HEK293T (cell line): ENCODE measurements at places on chromosomes 6 and 20.

DNA sequence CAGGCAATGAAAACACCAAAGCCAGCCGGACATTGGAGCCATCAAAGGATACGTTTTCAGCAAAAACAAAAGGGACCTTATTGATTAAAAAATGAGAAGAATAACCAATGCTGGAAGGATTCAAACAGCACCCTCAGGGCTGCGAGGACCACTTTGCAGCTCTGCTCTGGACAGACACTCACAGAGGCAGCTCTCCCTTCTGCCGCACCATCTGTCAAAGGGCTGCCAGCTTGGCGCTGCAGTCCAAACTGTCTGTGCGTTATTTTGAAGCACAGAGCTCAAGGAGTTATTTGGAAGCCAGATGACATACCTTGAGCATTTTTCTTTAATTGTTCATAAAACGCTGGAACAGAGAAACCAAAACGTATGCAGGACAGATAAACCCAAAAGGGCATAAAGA lies 85.2 kb downstream of the KIF16B start:
- DNase-seq = no peak

GRCh38 chr6:104540743-104541142 lies 319.0 kb downstream of the HACE1 start:
- no peak for DNase-seq

DNA sequence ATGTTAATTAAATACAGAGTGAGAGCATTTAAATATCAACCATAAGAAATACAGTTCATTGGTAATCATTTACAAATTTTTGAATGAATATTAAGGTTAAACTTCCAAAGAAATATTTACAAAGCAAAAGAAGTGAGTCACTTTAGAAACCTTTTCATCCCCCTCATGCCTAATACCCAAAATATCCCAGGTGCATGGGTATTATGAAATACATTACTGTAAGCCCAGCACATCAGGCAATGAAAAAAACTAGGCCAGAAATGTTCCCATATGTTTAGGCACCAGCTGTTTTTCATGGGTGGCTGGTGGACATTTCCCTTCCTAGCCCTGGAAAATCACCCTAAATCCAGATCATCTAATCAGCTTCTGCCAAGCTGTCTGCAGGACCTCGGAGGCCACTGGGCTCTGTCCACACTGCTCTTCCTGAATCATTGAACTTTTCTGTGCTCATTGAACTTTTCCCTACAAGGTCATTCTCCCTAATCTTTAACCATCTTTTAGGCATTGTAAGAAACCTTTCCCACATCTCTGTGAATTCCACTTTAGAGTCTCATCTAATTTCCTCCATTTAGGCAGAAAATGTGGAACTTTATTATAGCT lies 145.3 kb upstream of the STXBP5 start:
- DNase-seq = no peak

DNA sequence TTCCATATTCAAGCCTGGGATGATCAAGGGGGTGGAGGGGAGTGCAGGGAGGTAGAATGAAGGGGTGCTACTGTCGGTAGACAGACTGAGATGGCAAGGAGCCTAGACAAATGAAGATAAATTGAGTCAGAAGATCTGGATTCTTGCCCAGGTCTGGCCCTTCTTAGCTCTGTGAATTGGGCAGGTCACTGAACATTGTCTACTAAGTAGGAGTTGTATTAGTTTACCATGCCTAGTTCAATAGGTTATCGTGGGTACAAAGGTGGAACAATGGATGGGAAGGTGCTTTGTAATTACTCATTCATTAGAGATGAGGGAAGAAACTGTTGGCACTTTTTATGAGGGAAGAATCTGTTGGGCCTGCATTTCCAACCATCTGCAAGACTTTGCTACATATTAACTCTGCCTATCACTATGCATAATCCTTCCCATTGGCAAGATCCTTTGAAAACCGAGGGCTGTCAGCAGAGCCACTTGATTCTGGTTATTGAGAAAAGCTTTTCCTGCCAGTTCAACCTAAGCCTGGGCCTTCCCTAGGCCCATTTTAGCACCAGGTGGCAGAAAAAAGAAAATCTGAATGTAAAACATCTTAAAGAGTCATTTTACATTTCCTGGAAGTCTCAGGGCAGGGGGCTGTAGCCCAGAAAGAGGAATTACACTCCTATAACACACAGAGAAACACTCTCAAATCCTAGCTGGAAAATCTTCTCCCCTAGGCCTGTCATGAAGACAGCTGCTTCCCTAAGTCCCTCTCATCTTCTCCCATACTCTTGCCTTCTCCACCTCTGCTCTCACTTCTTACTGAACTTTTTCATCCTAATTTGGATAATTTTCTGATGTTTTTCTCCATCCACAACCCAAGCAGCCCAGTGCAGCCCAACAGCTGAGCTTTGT lies 103.5 kb downstream of the CD24 start:
- DNase-seq = no peak

GRCh38 chr6:157186785-157187181 lies 136.5 kb downstream of the TMEM242 start:
- no peak for DNase-seq

DNA sequence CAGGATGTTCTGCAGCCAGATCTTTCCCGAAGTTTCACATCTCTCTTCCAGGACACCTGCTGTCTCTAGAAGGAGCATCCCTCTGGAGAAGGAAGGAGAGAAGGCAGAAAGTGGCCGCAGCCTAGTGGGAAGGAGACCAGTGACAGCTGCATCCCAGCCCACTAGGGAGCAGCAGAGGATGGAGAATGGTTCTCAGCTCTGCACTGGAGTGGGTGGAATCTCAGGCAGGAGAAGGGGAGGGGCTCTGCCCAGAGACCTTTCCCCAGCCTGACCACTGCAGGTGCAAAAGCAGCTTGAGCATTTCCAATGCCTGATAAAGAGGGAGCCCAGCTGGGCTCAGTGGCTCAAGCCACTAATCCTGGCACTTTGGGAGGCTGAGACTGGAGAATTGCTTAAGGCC lies 32.3 kb downstream of the NCR2 start:
- peak; percentile 88 for DNase-seq

- no peak for DNase-seq
These were observed 285.8 kb upstream of the PRND start for GRCh38 chr20:4435671-4436455.

DNA sequence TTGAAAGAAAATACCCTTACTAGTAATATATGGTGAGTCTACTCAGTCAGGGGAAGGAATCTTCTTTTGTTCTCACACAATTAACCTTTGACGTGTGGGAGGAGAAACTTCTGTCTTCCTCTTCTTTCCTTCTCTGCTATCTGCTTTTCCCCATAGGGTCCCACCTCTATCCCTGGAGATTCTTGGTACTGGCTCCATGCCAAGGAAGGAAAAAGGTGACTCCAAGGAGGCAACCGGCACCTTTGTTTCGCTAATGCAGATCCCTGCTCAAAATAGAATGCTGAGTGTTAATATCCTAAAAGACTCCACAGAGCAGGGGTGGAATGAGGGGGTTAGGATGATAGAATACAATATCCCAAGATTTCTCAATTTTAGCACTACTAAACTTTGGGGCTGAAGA lies 116.7 kb downstream of the CD164 start:
- no peak for DNase-seq

DNA sequence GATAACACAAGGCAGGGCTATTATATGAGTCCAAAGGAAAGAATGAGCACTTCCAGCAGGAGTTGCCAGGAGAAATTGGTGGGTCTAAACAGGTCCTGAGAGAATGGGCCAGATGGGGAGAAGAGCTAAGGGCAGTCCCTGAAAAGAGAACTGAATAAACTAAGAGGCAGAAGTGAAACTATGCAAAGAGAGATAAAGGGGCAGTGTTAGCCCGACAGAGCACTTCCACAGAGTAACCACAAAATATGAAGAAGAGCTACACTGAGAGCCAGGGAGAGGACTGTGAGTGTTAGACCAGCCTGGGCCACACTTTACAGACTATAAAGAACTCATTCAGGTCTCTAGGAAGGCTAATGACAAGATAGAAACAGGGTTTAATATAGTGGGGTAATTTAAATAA lies 43.8 kb downstream of the RALGAPA2 start:
- no peak for DNase-seq

- no peak for DNase-seq
These were observed 126.9 kb downstream of the MRPL14 start for GRCh38 chr6:44000164-44000842.

GRCh38 chr6:97850458-97851212 lies 567.6 kb upstream of the MMS22L start:
- peak; percentile 10 for DNase-seq

DNA sequence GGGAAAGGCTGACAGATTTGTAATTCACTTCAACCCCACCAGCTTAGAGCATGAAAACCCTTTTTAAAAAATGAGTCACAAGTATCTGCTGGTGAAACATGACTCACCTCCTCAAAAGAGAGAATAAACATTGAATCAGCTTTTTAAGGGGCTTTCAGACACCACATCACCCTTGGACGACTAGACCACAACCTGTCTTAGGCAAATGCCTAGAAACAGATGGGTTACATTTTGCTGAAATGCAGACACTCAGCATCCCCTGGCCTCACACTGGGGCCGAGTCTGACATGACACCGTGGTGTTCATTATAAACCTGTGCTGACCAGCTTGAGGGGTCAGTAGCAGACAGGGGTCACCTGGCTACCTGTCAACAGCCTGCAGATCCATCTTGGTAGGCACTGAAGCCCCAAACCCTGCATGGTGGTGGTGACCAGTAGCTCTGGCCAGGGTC lies 175.3 kb upstream of the CST7 start:
- DNase-seq = no peak
